ENCODE measurements at places on chromosomes 16 and 17.

GRCh38 chr16:79707876-79708275, 107.3 kb upstream of the MAF start:
- DNase-seq: peak; percentile 81

DNA sequence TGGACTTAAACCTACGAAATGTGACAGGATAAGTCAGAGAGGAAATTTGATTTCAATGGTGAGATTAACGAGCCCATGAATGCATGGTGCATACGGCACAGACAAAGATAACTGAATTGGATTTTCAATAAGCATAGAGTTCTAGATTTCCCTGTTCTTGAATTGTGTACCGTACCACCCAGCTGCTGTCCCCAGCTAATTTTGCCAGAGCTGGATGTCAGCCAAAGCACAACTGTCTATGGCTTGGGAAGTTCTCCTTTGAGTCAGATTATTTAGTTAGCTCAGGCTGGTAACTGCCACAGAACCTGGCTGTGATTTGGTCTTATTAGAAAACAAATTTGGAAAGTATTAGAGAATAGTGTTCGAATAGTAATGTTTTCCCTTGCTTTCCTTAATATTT, 143.1 kb downstream of the CDH13 start:
- DNase-seq: no peak

GRCh38 chr17:82458885-82459424, 414 bp downstream of the NARF start:
- peak; percentile 57 for DNase-seq

GRCh38 chr16:85736921-85737320, 14.0 kb downstream of the C16orf74 start:
- no peak for DNase-seq

All from Right ventricle myocardium superior (tissue), 1 donor.